ENCODE measurements at places on chromosomes 1 and 21. TPM values are rescaled to one million over a fixed set of nuclear protein-coding genes. Genes with fewer than 3 reads are reported as not detected.

ADGRB2 gene
- total RNA-seq = 4.9 TPM

EFCAB14 gene
- total RNA-seq = 106 TPM

ATP1A2 gene
- 229 TPM for total RNA-seq

C8A gene
- not detected for total RNA-seq

MFAP2 gene
- total RNA-seq = 40.2 TPM

OPRD1 gene
- not detected for total RNA-seq

GPR25 gene
- not detected for total RNA-seq

GUCA2B gene
- not detected for total RNA-seq

Data from breast epithelium (tissue), 4 donors.